ENCODE measurements at places on chromosomes 1 and 21.

DNA sequence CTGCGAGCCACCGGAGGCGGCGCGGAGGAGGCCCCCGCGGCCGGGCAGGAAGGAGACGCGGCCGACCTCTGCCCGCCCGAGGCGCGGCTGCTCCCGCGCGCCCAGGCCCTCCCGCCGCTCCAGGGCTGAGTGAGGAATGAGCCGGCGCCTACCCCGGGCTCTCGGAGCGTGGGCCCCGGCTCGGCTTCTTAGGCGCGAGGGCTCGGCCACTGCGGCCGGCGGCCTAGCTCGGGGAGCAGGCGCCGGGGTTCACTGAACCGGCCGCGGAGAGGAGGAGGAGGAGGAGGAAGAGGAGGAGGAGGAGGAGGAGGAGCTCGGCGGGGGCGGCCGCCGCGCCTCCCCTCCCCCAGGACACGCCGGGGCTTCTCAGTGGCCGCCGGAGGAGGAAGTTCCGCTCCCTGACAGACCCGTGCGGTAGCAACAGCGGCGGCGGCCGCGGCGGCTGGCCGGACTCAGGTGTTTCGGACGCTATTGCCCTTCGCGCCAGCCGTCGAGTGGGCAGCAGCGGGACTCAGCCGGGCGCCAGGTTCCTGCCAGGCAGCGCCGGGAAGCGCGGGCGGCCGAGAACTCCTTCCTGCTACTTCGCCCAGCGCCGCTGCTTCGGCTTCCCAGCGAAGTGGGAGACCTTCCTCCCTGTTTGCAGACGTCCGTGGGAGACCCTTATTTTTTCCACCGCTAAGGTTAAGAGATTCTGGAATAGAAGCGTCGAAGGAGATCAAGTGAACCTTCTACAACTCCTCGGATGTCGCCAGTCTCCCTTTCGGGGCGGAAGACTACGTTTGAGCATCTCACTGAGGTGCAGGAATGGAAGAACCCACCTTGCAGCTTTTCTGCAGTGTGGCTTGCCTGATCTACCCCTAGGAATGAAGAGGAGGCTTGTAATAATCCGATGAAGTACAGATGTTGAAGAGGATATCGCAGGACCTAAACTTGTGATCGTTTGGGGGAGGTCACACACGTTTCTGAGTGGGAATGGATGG is at the start of gene MAN1A2:
Gene MAN1A2 (plus strand): TSS at position 404 of the 980 bp plus-strand sequence. CDS start 735 bp downstream, outside the sequence.
- peak; percentile 71 for DNase-seq

- DNase-seq: peak; percentile 11
Measured at GRCh38 chr1:206555473-206555935, 48.2 kb downstream of the RASSF5 start.

DNA sequence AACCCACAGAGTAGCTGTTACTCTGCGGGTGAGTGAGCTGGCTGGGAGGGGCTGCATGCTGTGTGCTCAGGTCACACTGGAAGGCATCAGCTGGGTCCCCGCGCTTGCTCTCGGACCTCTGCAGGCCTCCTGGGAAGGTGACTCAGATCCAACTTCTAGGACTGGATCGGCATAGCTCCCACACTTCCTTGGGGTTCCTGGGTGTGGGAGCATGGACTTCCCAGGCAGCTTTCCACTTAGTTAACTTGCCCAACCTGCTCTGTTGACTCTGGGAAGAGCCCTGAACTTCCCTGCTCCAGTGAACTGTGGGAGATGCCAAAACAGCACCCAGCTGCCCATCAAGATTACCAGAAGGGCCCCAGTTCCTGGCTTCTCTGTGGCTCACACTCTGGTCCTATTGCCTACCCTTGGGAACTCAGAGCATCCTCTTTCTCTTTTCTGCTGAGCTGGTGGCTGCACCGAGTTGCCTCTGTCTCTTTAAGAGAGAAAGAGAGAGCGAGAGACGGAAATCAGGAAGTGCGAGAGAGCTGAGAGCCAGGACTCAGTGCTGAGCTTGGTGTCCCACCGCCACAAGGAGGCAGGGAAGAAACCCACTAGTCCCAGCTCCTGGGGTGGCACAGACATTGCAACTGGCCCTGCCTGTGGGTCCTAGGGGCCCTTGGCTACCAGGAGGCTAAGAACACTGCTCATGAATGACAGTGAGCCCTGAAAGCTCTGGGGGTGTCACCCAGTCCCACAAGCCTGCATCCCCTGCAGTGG is at the start of gene IKBKE:
Gene IKBKE (plus strand): TSS at position 544 of the 759 bp plus-strand sequence. CDS start 2,752 bp downstream, outside the sequence.
- no peak for DNase-seq

DNA sequence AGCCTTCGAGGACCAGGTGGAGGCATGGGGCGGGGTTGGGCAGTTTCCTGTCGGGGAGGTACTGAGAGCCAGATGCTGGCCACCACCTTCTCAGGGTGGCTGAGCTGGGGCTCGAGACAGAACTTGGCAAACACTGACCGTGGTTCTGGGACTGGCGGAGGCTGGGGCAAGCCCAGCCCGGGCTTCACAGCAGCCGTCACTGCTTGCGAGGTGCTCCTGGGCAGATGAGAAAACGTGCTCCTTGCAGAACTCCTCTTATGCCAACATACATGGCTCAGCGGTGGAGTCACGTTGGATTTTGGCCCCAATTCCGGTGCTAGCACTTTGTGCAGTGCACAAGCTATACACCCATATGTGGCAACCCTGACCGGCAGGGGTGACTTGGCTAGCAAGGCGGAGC is 69.2 kb downstream of the RUNX3 start:
- no peak for DNase-seq

DNA sequence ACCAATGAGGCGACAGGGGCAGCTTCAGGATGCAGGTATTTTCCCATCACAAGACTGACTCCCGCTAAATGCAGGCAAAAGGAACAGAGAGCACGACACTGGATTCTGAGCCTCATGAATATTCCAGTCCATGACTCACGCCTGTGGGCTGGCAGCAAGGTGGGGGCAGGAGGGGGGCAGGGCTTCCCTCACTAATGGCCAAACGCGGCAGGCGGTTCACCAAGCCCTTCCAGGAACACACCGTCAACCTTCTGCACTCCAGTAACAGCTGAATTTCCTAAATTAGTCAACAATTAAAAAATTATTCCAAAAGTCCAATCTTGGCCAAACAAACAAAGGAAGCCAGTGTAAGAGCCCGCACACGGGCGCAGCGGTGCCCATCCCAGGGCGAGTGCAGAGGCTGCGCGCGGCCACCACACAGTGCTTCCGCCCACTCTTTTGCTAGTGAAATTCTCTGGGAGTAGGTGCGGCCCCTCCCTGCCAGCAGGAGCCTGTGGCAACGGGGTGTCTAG is 12.5 kb upstream of the GPR153 start:
- no peak for DNase-seq

GRCh38 chr1:56396581-56396980 is 182.8 kb downstream of the PLPP3 start:
- DNase-seq: no peak

DNA sequence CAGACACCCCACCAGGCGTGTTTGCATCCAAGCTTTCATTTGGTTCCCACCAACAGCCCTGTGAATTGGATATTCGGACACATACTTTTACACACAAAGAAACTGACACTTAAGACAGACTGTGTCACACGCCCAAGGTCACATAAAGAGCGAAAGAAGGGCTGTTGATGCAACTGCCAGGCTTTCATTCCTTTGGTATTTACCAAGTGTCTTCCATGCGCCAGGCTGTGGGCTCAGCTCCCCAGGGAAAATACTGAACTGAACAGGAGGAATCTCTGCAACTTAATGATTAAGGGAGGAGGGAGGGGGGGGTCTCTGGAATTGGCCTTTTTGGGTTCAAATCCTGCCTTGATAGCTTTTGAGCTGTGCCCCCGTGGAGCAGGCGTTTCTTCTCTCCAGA is 122.8 kb downstream of the ACTL8 start:
- no peak for DNase-seq

DNA sequence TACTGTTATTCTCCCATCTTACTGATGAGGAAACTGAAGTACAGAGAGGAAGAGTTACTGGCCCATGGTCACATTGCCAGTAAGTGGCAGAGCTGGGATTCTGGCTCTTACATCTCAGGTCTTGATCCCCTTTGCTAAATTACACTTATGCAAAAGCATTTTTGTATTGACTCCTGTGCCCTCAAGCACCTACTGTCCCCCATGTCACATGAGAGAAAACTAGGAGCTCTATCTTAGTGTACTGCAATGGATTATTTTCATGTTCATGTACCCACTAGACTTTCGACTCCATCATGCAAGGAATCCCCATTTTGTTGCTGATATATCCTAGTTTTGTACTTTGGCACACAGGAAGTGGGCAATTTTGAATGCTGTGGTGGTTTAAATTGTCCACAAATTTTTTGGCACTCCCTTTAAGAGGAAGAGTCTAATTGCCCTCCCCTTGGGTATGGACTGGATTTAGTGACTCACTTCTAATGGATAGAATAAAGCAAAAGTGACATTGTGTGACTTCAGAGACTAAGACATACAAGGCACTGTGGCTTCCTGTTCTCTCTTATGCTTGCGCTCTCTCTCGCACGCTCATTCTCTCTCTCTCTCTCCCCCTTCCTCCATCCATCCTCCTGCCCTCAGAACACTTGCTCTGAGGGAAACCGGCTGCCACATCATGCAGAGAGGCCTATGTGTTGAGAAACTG is 43.5 kb upstream of the JAK1 start:
- DNase-seq: no peak

- DNase-seq: no peak
Measured at GRCh38 chr1:74835051-74835450, 102.1 kb downstream of the TYW3 start.

DNA sequence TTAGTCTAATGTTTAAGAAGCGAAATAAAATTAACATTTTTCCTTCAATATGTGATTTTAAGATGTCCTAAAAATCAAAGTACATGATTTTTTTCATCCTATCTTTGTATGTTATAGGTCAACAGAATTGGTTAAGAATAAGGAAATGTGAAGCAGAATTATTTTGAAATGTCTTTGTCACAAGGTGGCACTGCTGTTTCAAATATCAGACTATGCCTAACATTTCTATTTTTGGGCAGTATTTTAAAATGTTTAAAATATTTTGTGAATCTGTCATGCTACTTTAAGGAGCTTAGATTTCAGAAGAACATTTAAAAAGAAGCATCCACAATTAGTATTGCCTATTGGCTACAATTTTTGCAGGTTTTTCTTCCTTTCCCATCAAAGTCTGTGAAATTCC is 38.7 kb downstream of the AMY1C start:
- DNase-seq: no peak

DNA sequence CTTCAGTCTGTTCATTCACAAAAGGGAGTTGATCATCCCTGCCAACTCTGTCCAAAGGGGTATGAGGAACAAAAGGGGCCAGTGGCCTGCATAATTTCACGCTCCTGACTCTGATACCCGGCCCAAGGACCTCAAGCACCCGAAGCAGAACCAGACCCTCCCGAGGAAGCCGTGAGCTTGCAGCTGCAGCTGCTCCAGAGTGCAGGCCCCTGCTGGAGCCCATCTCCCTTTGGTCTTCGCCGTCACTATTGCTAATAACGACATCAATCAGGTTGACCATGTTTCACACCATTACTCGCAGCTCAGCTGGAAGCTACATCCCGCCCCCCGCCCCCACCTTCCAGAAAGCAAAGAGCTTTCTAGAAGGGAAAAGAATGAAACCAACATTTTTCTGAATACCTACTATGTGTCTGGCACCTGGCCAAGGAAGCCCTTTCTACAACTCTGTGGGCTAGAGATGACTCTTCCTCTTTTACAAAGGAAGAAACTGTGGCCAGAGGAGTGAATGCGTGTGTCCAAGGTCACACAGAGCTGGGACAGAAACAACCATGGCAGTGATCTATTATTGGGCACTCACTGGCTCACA is 5.5 kb downstream of the NKAIN1 start:
- DNase-seq: no peak

- no peak for DNase-seq
Measured at GRCh38 chr1:56535362-56535761, 44.0 kb downstream of the PLPP3 start.

Measured in amygdala (tissue), 56 donors.